ENCODE measurements at places on chromosomes 12 and 14.

DNA sequence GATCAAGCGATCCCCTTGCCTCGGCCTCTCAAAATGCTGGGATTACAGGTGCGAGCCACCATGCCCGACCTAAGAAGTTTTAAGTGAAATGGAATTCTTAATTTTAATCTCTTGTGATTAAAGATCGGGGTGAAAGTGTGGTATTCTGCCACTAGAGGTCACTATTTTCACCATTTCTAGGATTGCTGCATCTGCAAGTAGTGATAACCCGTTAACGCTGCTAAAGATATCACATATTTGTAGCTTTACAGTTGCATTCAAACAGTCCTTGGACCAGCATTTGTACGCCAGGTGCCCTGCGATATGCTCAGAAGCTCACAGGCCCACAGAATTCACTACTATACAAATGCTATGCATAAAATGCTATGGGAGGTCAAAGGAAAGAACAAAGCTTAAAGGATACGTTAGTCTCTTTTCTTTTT lies 19.3 kb downstream of the CCDC62 start:
- H3K4me1 ChIP-seq, result peaks cover 3% of the 10 kb centered on the region
- H3K27ac ChIP-seq, result no peak overlapping the region
- H3K36me3 ChIP-seq, result no peaks in the 10 kb centered on the region
- H3K4me3 ChIP-seq, result no peak overlapping the region
- H3K27me3 ChIP-seq, result no peaks in the 10 kb centered on the region

DNA sequence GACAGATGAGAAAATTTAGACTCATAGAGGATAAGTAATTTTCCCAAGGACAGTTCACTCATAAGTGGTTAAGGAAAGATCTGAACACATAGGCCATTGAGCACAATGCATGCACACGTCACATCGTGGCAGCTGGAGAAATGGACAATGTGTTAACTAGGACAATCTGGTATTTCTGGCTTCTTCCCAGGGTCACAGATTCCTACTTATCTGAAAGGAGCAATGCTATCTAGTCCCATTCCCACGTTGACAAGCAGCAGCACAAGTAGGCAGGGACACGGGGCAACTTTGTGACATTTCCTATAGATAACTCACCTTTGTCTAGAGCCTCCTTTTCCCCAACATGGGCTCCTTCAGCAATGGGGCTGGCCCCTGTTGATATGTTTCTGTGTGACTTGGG lies 6.7 kb upstream of the CMAS start:
- DNase-seq, result no peak
- H3K36me3 ChIP-seq, result peaks cover 3% of the 10 kb centered on the region

GRCh38 chr12:41476499-41477439 lies 288.6 kb downstream of the PDZRN4 start:
- H3K27me3 ChIP-seq, result peaks cover 27% of the 10 kb centered on the region
- no peaks in the 10 kb centered on the region for H3K4me1 ChIP-seq
- DNase-seq, result no peak
- H3K4me3 ChIP-seq, result no peak overlapping the region
- no peak overlapping the region for H3K27ac ChIP-seq
- no peaks in the 10 kb centered on the region for H3K36me3 ChIP-seq

GRCh38 chr12:111773801-111774551 lies 7.2 kb downstream of the ALDH2 start:
- no peaks in the 10 kb centered on the region for H3K36me3 ChIP-seq
- H3K4me3 ChIP-seq, result no peak overlapping the region
- no peak for DNase-seq
- no peak overlapping the region for H3K27ac ChIP-seq

GRCh38 chr12:90303771-90304170 lies 595.1 kb upstream of the ATP2B1 start:
- no peak for DNase-seq
- no peaks in the 10 kb centered on the region for H3K36me3 ChIP-seq
- peaks cover 19% of the 10 kb centered on the region for H3K27me3 ChIP-seq
- no peak overlapping the region for H3K4me3 ChIP-seq
- H3K4me1 ChIP-seq, result peaks cover 9% of the 10 kb centered on the region

DNA sequence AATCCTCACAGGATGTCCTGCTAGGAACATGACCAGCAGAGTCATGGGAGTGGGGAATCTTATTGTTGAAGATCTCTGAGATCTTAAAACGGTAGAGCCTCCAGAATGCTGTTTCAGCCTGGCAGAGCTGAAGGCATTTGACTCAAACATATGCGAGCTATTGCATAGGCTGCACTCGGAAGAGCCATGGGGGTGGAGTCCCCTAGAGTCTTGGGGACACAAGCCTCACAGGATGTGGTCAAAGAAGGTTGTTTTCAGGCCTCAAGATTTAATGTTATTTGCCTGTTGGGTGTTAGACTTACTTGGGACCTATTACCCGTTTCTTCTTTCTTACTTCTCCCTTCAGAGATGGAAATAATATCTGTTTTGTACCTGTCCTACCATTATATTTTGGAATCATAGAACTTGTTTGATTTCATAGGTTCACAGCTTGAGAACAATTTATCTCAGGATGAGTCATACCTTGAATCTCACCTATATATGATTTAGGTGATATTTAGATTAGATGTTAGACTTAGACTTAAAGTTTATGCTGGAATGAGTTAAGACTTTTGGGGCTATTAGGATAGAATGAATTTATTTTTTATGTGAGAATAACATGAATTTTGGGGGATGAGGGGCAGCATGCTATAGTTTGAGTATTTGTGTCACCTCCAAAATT lies 172.2 kb upstream of the ATP2B1 start:
- H3K4me1 ChIP-seq, result peaks cover 31% of the 10 kb centered on the region
- peak overlapping the region; percentile 85 for H3K4me3 ChIP-seq
- H3K27me3 ChIP-seq, result no peaks in the 10 kb centered on the region
- no peaks in the 10 kb centered on the region for H3K36me3 ChIP-seq
- H3K27ac ChIP-seq, result peak overlapping the region; percentile 98
